Stimulated activated naive CD8-positive, alpha-beta T cell treated with anti-CD3 and anti-CD28 coated beads, Interleukin-15, amount 100 ng/mL, for 72 hours (primary cell): ENCODE measurements at places on chromosomes 16 and 17.
A peak's percentile ranks its signal among the peaks of the same experiment; 100 is the strongest.

DNA sequence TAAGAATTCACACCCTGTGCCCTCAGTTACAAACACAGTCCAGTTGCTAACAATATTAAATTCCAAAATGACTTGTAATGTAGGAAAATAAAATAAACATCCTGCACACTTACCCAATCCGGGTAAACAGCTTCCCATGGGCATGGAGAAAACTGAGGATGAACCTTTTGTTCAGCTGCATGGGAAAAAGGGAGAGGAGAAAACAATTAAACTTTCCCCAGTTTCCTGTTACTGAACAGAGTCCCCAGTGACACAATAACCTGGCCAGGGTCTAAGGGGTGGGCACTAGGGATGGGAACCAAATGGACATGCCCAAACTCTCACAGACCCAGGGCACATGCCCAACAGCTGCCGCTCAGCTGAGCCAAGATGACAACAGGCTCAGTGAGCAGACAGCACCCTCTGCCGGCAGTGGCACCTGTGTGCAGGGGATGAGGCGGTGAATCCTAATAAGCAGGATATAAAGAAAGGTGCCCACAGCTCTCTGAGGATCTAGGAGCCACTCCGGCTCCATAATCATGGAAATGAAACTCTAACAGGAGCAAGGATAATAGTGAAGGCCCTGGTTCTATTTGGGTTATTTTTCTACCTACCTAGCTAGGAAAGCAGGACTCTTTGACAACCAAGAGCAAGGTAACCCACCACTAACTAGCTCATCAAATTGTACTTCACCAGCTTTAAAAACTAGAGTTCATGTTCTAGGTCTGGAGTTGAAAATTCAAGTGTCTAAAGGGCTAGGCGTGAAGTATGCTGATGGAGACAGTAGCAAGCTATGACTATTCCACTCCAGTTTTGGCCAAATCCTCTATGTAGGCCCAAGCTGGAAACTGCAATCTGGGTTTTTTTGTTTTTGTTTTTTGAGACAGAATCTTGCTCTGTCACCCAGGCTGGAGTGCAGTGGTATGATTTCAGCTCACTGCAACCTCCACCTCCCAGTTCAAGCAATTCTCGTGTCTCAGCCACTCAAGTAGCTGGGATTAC is 58.8 kb downstream of the SMG6 start:
- DNase-seq, result peak; percentile 80

GRCh38 chr17:65544672-65545071 is 16.8 kb downstream of the AXIN2 start:
- no peak for DNase-seq

DNA sequence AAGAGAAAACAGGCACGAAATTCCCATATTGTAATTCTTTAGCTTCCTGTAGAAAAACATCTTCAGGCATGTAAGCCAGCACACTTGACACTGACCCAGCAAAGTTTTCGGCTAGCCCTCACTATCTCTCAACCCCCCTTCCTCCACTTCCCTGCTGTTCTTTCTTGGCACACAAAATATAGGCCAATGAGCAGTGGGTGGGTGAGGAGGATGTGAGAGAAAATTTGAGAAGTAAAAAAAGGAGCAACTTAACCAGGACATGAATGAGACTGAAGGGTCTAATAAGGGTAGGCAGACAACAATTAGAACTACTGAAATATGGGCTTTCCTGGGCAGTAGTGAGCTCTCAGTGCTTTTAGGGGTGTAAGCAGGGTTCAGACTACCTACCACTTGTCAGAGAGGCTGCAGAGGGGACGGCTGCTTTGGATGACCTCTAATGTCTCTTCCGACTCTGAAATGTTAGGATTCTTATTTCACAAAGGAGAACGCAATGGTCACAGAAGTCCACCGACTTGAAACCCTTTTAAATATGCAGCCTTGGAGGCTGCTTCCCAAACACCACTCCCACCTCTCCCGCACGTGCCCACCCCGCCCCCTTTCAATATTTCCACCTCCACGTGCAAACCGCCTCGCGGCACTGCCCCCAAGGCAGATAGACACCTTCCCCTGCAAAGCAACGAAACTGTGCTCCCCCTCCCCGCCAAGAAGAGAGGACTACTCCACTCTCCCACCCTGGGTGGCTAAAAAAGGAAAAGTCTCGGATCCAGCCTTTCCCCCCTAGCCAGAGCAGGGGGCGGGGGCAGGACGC is 889 bp downstream of the MBTD1 start:
- peak; percentile 8 for DNase-seq

- DNase-seq, result no peak
Measured at GRCh38 chr17:47707056-47707804, 13.3 kb downstream of the TBKBP1 start.

GRCh38 chr17:48236681-48237134 is 129.1 kb downstream of the SNX11 start:
- DNase-seq, result no peak

- DNase-seq, result no peak
Measured at GRCh38 chr17:82412535-82413520, 5.3 kb upstream of the HEXD start.

DNA sequence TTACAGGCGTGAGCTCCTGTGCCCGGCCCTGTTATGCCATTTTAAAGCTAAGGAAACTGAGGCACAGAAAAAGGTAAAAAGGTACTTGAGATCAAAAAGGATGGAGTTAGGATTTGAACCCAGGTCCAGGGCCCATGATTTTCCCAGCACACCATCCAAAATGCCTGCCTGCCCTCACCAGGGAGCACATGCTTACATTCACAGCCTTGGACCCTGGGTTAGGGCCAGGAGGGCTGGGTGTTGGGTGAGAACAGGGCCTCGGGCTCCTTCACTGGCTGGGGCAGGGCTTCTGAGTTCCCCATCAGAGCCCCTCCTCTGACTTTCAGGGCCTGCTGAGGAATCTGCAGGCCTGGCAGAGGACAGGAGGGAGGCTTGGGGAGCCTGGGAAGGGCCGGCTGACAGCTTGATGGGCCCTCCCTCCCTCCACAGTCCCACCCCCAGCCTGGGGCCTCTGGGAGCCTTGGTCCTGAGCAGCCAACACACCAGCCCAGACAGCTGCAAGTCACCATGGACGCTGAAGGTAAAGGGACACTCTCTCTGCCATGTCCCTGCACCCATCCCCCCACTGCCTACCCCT is at the start of gene QPRT:
Gene QPRT, plus strand, starts transcription at position 490 of the 577 bp plus-strand sequence. Its CDS starts 18 bp downstream, at position 508.
- DNase-seq, result no peak

DNA sequence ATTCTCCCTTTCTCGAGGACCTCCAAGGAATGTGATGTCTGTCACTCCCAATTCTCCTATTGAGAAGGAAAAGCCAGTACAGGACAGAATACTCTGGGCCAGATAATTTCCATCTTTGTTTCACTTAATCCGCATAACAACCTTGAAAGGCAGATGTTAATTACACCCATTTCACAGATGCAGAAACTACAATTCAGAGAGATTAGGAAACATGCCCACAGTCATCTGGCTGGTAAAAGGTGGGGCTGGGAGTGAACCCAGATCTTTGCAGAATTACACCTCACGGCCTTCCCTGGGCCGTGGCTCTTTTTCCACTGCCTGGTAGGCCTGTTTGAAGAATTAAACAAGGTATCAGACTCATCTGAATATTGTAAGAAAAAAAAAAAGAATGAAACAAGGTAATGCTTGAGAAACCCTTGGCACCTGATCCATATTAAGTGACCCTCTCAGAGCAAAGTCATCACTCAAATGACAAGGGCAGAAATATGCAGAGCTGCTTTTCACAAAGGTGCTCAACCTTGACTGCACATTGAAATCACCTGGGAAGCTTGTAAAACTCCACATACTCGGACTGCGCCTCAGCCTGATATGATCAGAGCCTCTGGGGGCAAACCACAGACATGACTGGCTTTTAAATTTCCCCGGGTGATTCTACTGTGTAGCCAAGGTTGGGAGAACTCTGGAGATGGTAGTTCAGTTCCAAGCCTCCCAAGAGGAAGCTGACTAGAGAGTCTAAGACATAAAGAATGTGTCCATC is 16.6 kb upstream of the G6PC1 start:
- no peak for DNase-seq

DNA sequence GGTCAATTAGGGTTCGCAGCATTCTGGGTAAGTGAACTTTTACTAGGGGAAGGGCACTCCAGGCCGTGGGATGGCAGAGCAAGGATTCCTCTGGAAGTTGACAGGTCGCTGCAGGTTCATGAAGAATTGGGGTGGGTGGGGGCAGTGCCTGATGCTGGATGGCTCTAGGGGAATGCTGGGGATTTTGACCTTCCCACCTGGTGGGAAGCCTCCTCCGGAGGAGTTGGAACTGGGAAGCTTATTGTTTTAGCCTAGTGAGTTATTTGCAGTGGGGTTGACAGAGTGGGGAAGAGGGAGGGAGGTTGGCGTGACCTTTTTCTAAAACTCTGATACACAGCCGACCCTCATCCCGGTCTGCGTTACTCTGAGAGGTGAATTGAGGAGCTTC is 606 bp upstream of the C17orf113 start:
- no peak for DNase-seq

DNA sequence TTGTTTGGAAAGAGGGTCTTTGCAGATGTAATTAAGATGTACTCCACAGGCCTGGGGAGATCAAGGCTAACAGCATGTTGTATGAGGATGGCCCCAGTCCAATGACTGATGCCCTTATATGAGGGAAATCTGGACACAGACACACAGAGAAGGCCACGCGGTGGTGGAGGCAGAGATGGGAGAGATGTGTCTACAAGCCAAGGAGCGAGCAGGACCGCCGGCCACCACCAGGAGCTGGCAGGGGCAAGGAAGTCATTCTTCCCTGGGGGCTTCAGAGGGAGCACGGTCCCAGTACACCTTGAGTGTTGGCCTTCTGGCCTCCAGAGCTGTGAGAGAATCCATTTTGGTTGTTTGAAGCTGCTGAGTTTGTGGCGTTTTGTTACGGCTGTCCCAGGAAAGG is 14.7 kb downstream of the SOCS3 start:
- no peak for DNase-seq

DNA sequence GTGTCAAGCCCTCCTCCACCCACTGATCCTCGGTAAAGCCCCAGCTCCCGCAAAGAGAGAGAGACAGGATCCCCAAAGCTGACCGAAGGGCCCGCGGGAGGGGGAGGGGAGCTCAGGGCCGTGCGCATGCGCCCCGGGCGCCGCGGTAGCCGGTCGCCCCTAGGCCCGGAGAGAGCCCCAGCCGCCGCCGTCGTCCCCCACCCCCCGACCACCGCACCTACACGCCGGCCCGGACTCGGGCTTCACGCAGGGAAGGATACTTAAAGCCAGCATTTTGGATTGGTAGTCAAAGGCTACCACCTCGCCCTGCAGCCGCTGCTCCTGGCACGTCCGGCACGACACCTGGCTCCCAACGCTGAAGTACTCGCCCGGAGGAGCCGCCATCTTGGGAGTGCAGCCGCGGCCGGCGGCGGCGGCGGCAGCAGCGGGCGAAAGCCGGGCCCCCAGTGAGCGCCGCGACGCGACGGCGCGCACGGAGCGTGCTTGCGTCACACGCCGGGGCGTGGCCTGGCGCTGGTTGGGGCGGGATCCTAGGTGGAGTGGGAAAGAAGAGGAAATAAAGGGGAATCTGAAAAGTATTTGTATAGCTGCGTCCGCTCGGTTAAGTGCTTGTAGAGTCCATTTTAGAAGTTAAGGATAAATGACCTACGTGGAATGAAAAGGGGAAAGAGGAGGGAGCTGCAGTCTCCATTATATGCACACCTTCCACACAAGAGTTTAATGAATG is at the start of gene LSM12:
Gene LSM12, minus strand, starts transcription at position 468 of the 727 bp plus-strand sequence. Its CDS starts 84 bp downstream, at position 384.
- peak; percentile 88 for DNase-seq

GRCh38 chr17:44004077-44004760 is at the start of gene NAGS:
TSS of gene NAGS (plus strand) at chr17:44004622. CDS start at chr17:44004664, 42 bp downstream.
- no peak for DNase-seq

DNA sequence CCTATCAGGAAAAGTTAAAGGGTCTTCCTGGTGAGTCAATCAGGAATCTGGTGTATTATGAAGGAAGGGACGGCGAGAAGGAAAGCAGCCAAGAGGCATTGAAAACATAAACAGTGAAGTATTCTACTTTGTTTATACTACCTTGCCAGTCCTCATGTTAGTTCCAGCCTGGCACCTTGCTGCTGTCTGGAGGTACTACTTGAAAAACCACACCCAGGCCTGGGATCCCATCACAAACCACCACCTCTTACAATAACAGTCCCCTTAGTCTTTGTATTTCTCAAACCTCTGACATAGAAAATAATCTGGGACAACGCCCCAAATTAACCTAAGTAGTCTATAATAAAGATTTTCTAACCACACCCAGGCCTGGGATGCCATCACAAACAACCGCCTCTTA is 676.7 kb upstream of the SOX9 start:
- no peak for DNase-seq

DNA sequence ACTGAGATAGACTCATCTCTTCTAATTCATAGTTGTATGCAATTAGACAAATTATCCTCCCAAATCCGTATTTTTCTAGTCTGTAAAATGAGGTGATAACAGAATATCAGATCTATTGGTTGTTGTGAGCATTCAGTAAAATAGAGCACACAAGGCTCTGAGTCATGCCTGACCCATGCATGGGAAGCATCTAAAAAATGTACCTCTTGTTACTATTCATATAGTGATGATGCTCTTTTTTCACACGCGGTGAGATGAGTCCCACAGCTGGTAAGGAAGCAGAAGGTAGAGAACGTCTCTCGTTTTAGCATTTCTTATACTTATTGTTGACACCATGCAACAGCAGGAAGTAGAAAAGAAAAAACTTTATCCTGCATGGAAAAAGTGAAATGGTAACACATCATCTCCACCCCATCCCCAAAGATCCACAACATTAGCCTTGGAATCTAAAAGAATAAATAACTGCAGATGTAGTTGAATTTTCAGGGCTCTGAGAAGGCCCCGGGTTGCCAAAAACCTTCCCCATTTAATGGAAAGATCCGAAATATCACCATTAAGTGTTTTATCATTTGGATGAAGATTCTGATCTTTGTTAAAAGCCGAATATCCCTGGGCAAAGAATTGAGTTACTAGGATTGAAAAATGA is 215.6 kb downstream of the TMEM114 start:
- DNase-seq, result no peak

DNA sequence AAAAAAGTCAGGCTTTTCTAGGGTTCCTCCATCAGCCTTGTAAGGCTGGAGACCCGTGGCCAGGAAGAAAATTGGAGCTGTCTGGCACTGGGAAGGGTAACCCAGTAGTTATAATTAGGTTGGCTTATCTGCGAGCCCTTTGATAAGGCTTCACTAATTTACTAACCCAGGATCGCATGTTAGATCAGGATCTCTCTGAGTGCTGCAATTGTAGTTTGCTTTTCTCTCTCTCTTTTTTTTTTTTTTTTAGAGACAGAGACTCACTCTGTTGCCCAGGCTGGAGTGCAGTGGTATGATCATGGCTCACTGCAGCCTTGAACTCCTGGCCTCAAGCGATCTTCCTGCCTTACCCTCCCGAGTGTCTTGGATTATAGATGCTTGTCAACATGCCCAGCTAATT is 17.0 kb downstream of the ABCC1 start:
- DNase-seq, result no peak

- no peak for DNase-seq
Measured at GRCh38 chr17:10211666-10212065, 13.3 kb upstream of the GAS7 start.

DNA sequence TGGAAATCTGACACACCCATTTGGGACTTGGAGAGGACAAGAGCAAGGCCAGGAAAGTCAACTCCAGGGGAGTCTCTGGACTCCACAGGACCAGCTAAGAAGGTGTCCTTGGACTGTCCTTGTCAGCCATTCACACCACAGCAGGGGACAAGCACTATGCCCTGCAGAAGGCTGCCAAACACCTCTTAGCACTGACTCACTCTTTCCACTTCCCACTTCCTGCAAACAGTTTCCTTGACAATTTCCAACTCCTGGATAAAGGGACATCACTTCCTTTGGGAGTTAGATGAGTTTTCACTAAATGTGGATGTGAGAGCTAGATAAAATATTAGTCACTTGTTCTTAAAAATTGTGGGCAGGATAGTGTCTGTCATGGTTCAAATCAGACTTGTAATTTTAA is 37.8 kb upstream of the BCAR1 start:
- DNase-seq, result no peak
